ENCODE measurements at places on chromosomes 4 and X. TPM values are rescaled to one million over a fixed set of nuclear protein-coding genes. Genes with fewer than 3 reads are reported as not detected.

Gene CC2D2A
- total RNA-seq: 10.8 TPM

Gene AGA
- total RNA-seq: 21.6 TPM

Gene STAG2
- total RNA-seq: 46.6 TPM

Gene RAB40A
- total RNA-seq: not detected

Gene TMEM150C
- total RNA-seq: 0.42 TPM

Gene WFS1
- total RNA-seq: 18.6 TPM

Gene PCYT1B
- 0.60 TPM for total RNA-seq

Gene SOD3
- 0.21 TPM for total RNA-seq

Data from airway epithelial cell (primary cell).